Naive B cell (primary cell): ENCODE measurements at places on chromosomes 2 and 18. TPM values are rescaled to one million over a fixed set of nuclear protein-coding genes. Genes with fewer than 3 reads are reported as not detected.

Gene NCL
- polyA plus RNA-seq: 422 TPM

Gene GPR75
- polyA plus RNA-seq: not detected

Gene AQP12B
- polyA plus RNA-seq: not detected

Gene EIF2AK2
- polyA plus RNA-seq: 25.1 TPM

- DNase-seq: no peak
These were observed 64.0 kb upstream of the PMAIP1 start for GRCh38 chr18:59835605-59836379.

DNA sequence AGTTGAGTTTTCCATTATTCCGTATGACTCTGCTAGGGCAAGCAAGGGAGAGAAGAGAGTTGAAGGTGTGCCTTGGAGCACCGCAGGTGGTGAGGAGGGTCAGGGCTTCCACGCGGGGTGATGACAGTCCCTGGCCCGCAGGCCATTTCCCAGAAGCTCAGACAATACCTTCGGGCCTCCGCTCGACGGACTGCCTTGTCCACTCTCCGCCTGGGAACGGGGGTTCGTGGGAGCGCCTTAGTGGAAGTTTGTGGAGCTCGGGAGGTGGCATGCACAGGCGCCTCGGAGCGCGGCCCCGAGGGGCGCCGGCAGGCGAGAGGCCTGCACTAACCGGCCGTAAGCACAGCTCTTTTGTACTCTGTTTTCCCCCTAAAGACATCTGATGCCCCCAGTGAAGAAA lies 69.8 kb downstream of the ARHGEF33 start:
- DNase-seq: no peak

- DNase-seq: peak; percentile 78
These were observed 71.7 kb downstream of the LONRF2 start for GRCh38 chr2:100250645-100251044.

GRCh38 chr2:200585730-200586643 lies at the start of gene AOX1:
Gene AOX1 (plus strand): TSS chr2:200586014. CDS start chr2:200586109, 95 bp downstream.
- peak; percentile 14 for DNase-seq
